ENCODE measurements at places on chromosomes 2 and 18. TPM values are rescaled to one million over a fixed set of nuclear protein-coding genes. Genes with fewer than 3 reads are reported as not detected.
A peak's percentile ranks its signal among the peaks of the same experiment; 100 is the strongest.

DNA sequence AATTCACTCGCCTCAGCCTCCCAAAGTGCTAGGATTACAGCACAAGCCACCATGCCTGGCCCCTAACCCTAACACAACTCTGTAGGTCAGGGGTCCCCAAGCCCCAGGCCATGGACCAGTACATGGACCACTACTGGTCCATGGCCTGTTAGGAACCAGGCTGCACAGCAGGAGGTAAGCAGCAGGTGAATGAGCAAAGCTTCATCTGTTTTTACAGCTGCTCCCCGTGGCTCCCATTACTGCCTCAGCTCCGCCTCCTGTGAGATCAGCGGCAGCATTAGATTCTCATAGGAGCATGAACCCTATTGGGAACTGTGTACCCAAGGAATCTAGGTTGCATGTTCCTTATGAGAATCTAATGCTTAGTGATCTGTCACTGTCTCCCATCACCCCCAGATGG, 201.7 kb downstream of the NRP2 start:
- no peak for DNase-seq
- H3K4me3 ChIP-seq = no peak overlapping the region
- H3K27ac ChIP-seq = no peak overlapping the region
- no peaks in the 10 kb centered on the region for H3K27me3 ChIP-seq
- H3K36me3 ChIP-seq = no peaks in the 10 kb centered on the region

GRCh38 chr2:72278046-72278445, 130.4 kb upstream of the CYP26B1 start:
- peaks cover 5% of the 10 kb centered on the region for H3K4me1 ChIP-seq
- H3K4me3 ChIP-seq = no peak overlapping the region
- no peak for DNase-seq
- H3K27ac ChIP-seq = no peak overlapping the region
- no peaks in the 10 kb centered on the region for H3K36me3 ChIP-seq
- H3K27me3 ChIP-seq = no peaks in the 10 kb centered on the region

DNA sequence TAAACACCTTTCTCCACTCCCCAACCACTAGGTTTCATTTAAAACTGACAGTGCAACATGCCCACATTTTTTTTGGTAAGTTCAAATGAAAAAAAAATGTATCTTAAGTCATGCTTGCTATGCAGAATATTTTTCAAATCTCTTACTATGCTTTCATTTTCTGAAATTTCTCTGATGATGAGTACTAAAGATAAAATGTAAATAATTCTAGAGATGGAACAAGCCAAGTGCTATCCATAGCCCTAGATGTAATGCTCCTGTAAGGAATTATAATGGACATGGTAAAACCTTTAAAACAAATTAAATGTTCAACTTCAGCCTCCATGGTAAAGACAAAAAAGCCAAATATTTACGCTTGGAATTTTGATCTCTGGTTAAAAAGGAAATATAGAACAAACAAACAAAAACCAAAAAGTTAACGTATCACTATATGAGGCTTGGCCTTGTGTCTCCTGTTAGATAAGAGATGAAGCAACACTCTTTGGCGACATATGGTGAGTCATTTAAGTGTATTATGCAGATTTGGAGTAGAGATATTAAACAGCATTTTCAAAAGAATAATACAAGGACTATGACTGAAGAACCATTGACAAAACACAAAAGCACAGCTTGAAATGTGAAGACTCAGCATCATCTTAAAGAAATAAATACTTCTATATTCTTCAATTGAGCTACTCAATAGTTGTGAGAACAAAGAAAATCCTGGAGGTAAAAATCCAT, 392.0 kb upstream of the LYPD1 start:
- no peaks in the 10 kb centered on the region for H3K27me3 ChIP-seq
- no peaks in the 10 kb centered on the region for H3K36me3 ChIP-seq

GRCh38 chr2:230583581-230583980, 129.1 kb upstream of the CAB39 start:
- no peak overlapping the region for H3K4me3 ChIP-seq
- no peaks in the 10 kb centered on the region for H3K27me3 ChIP-seq
- H3K27ac ChIP-seq = no peak overlapping the region
- H3K36me3 ChIP-seq = no peaks in the 10 kb centered on the region
- DNase-seq = no peak

DNA sequence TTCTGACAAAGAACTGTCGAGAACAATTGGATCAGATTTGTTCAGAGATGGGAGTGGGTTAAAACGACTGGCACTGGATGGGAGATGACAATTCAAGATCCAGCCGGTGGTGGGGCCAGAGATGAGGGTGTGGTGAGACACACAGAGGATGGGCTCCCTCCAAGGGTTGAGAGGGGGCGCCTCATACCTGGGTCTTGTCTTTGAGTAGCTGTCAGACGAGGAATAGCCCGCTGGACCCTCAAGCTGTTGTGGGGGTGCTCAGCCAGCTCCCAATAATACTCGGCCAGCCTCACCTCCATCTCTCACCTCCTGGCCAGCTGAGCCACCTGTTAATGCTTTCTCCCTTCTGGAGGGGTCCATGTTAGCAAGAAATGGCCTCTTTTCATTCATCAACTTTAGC, 14.0 kb downstream of the INPP5D start:
- peaks cover 28% of the 10 kb centered on the region for H3K4me1 ChIP-seq
- H3K27me3 ChIP-seq = no peaks in the 10 kb centered on the region
- no peak overlapping the region for H3K27ac ChIP-seq
- no peaks in the 10 kb centered on the region for H3K36me3 ChIP-seq
- H3K4me3 ChIP-seq = no peak overlapping the region
- no peak for DNase-seq

DNA sequence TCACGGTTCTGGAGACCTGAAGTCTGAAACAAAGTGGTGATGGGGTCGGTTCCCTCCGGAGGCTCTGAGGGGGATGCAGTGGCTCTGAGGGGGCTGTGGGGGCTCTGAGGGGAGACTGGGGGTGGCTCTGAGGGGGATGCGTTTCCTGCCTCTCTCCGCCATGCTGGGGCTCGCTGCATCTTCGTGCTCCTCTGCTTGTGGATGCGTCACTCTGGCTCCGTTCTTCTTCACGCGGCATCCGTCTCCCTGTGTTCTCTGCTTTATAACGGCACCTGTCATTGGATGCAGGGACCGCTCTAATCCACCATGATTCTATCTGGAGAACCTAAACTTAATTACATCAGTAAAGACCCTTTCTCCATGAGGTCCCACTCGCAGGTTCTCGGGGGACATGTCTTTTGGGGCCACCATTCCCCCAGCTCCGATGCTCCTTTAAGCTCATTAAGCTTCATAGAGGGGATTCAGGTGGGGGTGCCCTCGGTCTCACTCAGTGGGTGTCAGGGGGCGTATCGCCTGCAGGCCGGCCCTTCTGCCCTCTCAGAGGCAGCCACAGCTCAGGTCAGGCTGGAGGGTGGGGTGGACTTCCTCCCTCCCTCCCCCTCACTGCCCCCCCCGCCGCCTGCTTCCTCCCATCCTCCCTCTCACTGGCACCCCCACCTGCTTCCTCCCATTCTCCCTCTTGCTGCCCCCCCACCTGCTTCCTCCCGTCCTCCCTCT, 18.4 kb downstream of the RTP5 start:
- no peak for DNase-seq
- no peak overlapping the region for H3K4me3 ChIP-seq
- no peaks in the 10 kb centered on the region for H3K27me3 ChIP-seq
- H3K4me1 ChIP-seq = peaks cover 4% of the 10 kb centered on the region
- no peaks in the 10 kb centered on the region for H3K36me3 ChIP-seq

DNA sequence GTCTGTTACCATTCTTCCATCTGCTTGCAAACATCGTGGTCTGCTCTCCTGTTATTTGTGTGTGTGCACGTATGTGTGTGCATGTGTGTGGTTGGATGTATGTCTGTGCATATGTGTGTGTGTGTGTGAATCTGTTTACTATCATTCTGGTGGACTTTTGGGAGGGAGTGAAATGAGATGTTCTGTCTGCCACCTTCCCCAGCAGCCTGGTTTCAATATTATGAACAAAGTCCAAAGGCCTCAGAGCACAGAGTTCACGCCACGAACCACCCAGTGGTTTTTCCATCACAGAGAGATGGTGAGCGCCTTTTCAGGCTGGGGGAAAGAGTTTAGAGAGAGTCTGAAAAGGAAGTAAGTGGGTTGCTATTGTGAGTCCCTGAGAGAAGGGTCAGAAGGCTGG, 67.1 kb upstream of the YWHAQ start:
- H3K27ac ChIP-seq = no peak overlapping the region
- no peak for DNase-seq

DNA sequence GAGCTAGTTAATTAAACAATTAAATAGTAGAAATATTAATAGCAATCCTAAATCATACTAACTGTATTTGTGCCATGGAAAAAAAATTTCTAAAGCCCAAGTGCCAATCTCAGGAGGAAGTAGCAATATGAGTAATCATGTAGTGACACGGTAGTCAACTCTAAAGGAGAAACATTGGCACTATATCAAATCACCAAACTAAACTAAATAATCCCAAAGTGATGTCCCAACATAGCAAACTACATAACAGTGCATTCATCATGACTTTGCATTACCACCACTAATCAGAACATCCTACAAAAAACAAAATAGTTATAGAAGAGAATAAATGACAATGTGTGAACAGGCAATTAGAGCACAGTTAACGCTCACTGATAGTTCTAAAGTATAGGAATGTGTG, 195.1 kb downstream of the EXOC6B start:
- H3K27ac ChIP-seq = no peak overlapping the region
- H3K36me3 ChIP-seq = no peaks in the 10 kb centered on the region
- no peak overlapping the region for H3K4me3 ChIP-seq

DNA sequence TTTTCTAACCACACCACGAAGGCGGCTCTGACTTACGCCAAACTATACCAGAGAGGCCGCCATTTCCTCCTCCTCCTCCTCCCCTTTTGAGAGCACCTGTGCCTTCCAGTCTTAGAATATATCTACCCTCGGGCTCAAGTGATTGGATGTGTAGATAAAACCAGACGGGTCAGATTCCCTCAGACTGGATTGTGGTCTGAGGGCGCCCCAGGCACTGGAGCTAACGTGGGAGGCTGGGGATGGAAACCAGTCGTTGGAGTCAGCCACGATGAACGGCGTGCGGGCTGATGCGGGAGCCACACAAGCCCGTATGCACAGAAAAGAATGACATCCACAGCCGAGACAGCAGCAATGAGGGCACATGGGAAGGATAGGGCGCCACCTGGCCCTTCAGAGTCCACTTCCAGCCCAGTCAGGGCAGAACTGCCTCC, 12.3 kb upstream of the ODC1 start:
- H3K36me3 ChIP-seq = no peaks in the 10 kb centered on the region
- no peak for DNase-seq

GRCh38 chr2:38301969-38302702, 74.9 kb downstream of the ATL2 start:
- H3K27me3 ChIP-seq = no peaks in the 10 kb centered on the region
- no peak overlapping the region for H3K4me3 ChIP-seq
- peaks cover 75% of the 10 kb centered on the region for H3K36me3 ChIP-seq
- no peak for DNase-seq
- H3K27ac ChIP-seq = no peak overlapping the region

DNA sequence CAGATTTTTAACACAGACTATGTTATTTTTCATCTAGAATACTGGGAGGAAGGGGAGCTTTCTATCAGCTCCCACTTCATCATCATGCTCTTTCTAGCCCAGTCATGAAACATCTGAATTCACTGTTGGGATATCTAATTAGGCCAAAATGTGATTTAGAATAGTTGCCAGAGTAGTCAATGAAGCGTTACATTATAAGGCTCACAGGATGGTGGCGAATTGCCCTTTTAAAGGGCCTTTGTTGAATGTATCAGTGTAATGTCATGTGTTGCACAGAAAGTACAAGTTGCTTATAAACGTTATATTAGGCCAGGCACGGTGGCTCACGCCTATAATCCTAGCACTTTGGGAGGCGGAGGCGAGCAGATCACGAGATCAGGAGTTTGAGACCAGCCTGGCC, 45.6 kb downstream of the PDE1A start:
- DNase-seq = no peak
- no peak overlapping the region for H3K27ac ChIP-seq
- no peaks in the 10 kb centered on the region for H3K27me3 ChIP-seq
- peaks cover 8% of the 10 kb centered on the region for H3K4me1 ChIP-seq
- no peaks in the 10 kb centered on the region for H3K36me3 ChIP-seq

DNA sequence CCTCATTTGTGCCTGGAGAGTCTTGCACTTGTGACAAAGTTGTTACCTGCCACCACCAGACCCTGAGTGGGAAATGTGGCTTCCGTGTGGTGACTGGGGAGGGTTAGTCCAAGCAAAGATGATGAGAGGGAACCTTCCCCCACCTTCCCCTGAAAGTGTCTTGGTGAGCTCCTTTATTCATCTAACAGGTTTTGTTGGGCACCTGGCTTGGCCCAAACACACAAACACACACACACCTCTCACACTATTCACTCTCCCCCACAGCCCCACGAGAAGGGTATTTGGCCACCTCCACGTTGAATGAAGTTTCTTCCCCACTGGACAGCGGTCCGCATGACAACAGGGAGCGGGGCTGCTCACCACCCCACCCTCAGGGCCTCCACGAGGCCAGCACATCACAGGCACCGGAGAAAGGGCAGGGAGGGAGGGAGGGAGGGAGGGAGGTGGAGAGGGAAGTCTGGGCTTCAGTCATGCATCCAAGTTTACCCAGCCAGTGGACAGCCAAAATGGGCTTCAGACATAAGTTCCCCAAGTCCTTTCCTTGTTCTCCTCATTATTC, 1.4 kb downstream of the CIB4 start:
- H3K4me1 ChIP-seq = peaks cover 11% of the 10 kb centered on the region
- H3K36me3 ChIP-seq = no peaks in the 10 kb centered on the region
- no peaks in the 10 kb centered on the region for H3K27me3 ChIP-seq
- peak overlapping the region; percentile 19 for H3K4me3 ChIP-seq

DNA sequence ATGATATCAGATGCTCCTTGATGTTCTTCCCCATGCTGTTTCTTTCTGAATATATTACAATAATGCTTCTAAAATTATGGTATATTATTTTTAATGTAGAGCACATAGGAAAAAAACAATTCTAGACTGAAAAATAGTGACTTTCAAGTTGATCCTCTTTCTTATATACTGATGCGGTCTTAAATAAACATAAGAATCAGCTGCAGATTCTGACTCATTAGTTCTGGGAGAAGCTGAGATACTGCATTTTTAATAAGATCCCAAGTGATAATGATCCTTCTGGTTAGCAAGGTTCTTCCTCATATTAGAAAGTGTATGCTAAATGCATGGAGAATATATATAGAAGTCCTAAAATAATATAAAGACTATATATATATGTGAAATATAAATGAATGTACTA, 124.9 kb downstream of the XIRP2 start:
- no peak for DNase-seq
- H3K27me3 ChIP-seq = no peaks in the 10 kb centered on the region
- no peaks in the 10 kb centered on the region for H3K4me1 ChIP-seq
- no peak overlapping the region for H3K4me3 ChIP-seq
- H3K36me3 ChIP-seq = no peaks in the 10 kb centered on the region

MOCOS gene
- 4.2 TPM for total RNA-seq

ASXL3 gene
- total RNA-seq = 1.4 TPM

CXCR4 gene
- 55.1 TPM for total RNA-seq

COL4A3 gene
- 33.6 TPM for total RNA-seq

SP110 gene
- 68.1 TPM for total RNA-seq

SNED1 gene
- 36.2 TPM for total RNA-seq

ALLC gene
- total RNA-seq = not detected

TMEM237 gene
- 13.9 TPM for total RNA-seq

WDFY1 gene
- 45.5 TPM for total RNA-seq

TANK gene
- 77.5 TPM for total RNA-seq
